Right renal pelvis (tissue), 4 donors: ENCODE measurements at places on chromosomes 6 and 20. TPM values are rescaled to one million over a fixed set of nuclear protein-coding genes. Genes with fewer than 3 reads are reported as not detected.

DNA sequence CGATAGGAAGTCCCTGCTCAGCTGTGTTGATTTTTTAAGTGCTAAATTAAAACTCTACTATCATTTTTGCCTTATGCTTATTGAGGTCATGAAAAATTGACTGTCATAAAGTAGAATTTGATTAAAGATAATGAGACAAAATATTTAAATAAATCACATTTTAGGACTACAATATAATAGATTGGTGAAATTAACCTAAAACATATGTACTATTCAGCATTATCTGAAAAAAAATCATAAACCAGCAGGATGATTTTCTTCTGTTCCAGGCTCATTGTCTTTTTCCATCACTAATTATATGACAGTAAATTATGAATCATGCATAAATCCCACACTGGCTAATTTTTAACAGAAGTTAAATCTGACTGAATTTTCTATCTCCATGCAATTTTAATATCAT lies 373.6 kb upstream of the NRSN1 start:
- no peak for DNase-seq

The SLC22A7 gene
- 0.77 TPM for polyA plus RNA-seq

GRCh38 chr6:106520711-106521401 lies 108.4 kb downstream of the RTN4IP1 start:
- no peak for DNase-seq

The PRICKLE4 gene
- polyA plus RNA-seq: 3.5 TPM

GRCh38 chr6:131651782-131652181 lies 14.7 kb downstream of the ENPP3 start:
- DNase-seq: no peak

GRCh38 chr6:113645576-113645970 lies 211.6 kb upstream of the MARCKS start:
- no peak for DNase-seq

The FAM83B gene
- polyA plus RNA-seq: 10.2 TPM

DNA sequence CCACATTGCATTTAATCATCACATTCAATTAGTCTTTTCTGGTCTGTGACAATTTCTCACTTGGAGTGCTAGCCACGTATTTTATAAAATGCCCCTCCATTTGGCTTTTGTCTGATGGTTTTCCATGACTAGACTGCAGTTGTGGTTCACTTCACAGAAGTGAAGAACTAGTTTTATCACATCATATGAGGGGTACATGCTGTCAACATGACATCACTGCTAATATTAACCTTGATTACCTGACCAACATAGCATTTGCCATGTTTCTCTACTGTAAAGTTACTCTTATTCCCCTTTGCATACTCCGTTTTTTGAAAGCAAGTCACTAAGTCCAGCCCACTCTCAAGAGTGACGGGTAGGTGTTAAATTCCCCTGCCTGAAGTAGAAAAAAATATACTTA lies 48.0 kb upstream of the COL10A1 start:
- no peak for DNase-seq

- no peak for DNase-seq
These were observed 286.6 kb downstream of the TENT5A start for GRCh38 chr6:81465859-81466258.

DNA sequence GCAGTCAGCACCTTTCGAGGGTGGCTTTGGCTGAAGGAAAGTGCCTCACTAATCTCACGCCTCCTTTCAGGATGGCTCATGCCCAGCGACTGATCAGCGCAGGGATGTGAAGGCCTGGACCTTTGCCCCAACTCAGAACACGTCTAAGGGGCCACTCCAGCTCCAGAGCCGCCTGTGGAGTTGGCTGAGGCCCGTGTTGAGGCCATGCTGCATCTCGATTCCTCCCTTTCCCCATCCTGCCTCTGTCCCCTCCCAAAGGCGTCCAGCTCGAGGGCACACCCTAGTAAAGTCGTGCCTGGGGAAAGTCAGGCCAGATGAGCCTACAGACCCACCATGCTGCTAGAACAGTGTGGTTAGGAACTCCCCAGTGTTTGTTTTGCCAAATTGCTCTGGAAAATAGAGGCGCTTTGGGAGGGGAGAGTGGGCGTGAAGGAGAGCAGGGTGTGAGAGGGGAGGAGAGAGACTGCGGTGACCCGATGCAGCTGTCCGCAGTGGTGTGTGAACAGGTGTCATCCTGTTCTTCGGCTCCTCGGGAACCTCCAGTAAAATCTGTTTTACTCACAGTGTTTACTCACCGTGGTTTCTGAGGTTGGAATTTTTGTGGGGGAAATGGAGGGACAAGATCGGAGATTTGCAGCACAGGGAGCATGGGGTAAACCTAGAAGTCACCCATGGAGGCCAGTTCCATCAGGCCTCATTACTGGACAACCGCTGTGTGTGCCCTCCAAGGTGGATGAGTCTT lies 85.0 kb upstream of the PMEPA1 start:
- no peak for DNase-seq

GRCh38 chr6:104604685-104605084 lies 255.0 kb downstream of the HACE1 start:
- no peak for DNase-seq

DNA sequence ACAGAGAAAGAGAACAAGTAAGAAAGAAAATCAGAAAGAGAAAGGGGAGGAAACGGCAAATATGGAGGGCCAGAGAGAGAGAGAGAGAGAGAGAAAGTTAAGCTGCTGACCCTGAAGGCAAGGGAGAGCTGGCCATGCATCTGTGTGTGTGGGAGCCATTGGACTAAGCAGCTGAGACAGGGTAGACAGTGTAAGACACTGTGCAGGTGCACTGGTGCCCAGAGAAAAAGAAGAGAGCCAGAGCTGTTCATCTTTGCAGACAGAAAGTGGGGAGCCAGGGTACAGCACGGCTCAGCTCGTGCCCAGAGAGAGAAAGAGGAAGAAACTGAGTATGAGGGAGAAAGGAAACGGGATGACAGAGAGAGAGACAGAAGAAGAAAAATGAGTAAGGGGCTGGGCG lies 24.2 kb upstream of the ZNF318 start:
- DNase-seq: no peak

The MAS1 gene
- polyA plus RNA-seq: not detected

- no peak for DNase-seq
These were observed 46.9 kb downstream of the OSTM1 start for GRCh38 chr6:108027594-108027993.

The CLDN20 gene
- polyA plus RNA-seq: 0.55 TPM

The CNKSR3 gene
- 64.0 TPM for polyA plus RNA-seq

- DNase-seq: no peak
These were observed 35.1 kb upstream of the BTN3A2 start for GRCh38 chr6:26329763-26330511.

- no peak for DNase-seq
These were observed 248.1 kb upstream of the FOXQ1 start for GRCh38 chr6:1063671-1064355.

The SPTLC3 gene
- polyA plus RNA-seq: 21.9 TPM

DNA sequence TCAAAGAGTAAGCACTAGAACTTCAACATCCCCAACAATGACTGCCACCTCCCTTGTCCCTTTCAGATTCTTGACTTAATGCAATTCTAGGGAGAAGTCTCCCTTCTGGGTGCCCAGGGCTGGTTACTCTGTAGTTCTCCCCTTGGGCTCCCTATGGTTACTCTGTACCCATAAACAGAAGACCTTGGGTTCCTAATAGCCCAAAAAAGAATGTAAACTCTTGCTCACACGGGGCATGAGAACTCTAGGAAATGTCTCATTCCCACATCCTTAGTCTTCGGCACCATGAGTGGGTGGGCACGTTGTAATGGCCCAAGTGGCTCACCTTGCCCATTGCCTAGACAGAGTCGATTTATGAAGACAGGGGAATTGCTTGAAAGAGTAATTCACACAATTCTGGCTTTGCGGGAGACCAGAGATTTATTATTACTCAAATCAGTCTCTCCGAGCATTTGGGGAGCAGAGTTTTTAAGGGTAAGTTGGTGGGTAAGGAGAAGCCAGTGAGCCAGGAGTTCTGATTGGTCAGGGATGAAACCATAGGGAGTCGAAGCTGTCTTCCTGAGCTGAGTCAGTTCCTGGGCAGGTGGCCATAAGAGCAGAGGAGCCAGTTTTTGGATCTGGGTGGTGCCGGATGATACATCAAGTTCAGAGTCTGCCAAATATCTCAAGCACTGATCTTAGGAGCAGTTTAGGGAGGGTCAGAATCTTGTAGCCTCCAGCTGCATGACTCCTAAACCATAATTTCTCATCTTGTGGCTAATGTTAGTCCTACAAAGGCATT lies 61.2 kb upstream of the SIRPG start:
- DNase-seq: no peak

The PRDM13 gene
- polyA plus RNA-seq: not detected

DNA sequence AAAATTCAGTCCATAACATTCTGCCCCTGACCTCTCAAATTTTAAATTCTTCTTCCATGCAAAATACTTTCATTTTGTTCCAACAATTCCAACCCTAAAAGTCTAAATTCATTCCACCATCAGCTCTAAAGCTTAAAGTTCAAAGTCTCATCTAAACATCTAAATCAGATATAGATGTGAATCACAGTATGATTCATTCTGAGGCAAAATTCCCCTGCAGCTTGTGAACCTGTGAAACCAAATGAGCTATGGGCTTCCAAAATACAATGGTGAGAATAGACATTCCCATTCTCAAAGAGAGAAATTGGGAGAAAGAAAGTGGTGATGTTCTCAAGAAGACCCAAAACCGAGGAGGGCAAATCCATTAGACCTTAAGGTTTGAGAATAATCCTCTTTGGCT lies 309.8 kb downstream of the HIVEP2 start:
- no peak for DNase-seq

The RARS2 gene
- 62.3 TPM for polyA plus RNA-seq

DNA sequence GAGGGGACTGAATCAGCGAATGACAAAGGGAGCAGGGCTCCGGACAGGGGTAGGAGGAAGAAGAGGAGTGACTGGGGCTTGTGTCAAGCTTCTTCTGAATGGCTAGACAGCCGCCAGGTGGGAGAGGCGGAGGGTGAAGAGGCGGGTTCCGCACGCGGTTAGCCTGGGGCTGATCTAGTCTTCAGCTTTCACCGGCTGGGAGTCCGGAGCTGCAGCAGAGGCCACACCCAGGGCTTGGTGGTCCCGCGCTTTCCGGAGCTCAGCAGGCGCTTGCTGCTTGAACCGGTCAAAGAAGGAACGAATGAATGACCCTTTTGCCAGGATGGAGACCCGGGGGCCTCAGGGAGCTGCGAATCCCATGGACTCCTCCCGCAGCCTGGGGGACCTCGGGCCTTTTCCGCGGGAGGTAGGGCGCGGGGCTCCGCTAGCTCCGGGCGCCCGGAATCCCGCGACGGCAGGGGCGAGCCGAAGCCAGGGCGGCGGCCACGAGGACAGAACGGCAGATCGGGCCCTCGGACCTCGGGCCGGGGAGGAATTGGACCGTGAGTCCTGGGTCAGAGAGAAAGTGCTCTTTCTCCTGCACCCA lies at the start of gene C6orf141:
C6orf141 (plus strand) TSS at position 177 of the 586 bp plus-strand sequence; CDS start at position 302, 125 bp downstream.
- DNase-seq: peak; percentile 21

DNA sequence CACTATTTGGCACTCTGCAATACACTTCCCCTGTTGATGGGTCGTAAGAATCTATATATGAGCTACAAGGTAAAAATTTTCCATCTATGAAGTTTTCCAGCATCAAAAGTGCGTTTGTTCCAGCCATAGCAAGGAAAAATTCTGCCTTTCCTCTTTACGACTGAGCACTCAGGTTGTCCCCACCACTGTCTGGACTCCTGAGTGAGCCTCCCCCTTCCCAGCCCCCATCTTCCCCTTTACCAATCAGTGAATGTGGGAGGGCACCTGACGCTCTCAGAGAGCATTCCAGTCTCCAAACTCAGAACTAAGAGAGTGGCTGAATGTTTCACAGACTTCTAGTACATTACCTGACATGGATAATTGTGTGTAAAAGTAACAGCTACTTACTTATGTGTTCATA lies at the start of gene ALDH8A1:
ALDH8A1 (minus strand) TSS at position 175 of the 400 bp plus-strand sequence; CDS start at position 127, 48 bp downstream.
- DNase-seq: peak; percentile 12

The SIRPB2 gene
- 0.34 TPM for polyA plus RNA-seq

- no peak for DNase-seq
These were observed 25.8 kb upstream of the CCN6 start for GRCh38 chr6:112027942-112028674.

The BTNL2 gene
- 1.3 TPM for polyA plus RNA-seq

GRCh38 chr6:91358986-91359385 lies 772.1 kb upstream of the MAP3K7 start:
- DNase-seq: no peak

The GLP1R gene
- 0.92 TPM for polyA plus RNA-seq

DNA sequence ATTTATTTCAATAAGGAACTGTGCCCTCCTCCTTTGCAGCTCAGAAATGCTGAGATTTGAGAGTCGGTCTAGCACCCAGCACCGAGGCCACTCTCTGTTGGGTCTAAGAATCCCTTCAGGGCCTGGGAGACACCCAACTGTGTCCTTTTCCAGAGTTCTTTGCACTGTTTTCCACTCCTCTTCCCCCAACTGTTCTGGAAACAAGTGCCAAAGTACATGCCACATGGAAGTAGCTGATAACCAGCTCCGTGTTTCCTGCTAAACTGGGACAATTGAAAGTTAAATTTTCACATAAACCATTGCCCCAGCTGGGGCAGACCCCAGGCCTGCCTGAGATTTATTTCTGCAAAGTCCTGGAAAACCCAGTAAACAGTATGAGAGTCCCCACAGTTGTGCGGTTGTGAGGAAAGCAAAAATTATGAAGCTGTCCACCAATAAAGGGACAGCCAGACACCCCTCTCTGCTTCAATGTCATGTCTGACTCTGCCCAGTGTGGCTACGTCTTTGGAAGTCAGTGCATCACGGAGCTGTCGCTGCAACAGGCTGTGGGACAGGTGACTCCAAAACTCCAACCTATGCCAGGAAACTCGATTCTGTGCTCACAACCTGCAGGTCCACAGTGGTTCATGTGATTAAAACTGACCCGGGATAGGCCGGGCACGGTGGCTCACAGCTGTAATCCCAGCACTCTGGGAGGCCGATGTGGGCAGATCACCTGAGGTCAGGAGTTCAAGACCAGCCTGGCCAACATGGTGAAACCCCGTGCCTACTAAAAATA lies 178.0 kb upstream of the AFDN start:
- no peak for DNase-seq

DNA sequence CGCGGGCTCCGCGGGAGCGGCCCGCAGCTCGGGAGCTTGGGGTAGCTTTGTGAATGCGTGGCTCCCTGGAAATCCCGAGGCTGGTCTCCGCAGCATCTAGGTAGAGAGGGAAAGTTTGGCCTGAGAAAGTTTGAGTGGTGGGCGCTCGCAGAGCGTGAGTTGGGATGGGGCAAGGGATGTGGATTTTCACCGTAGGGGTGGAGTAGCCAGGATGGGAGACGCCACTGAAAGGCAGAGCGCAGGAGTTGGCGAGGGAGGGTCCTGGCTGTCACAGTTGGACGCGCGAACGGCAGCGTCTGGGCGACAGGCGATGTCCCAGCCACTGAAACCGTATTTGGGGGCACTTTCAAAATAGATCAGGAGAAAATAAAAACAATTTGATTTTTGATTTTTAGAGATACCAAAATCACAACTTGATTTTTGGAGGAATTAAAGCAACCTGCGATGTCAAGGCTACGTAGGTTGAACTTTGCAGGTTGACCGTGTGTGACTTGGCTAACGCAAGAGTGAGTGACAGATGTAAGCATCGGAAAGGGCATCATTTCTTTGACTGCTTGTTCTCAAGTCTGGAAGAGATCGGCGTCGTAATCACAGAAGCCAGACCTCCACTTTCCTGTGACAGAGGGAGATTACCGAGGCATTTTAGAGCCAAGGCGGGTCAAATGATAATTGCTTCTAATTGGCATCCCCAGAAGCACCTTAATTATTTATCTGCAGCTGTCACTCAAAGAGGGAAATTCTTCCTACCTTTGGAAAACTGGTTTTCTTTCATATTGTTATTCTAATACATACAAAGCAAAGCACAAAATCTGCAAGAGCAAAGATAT lies 646 bp downstream of the HEY2 start:
- DNase-seq: no peak

The TCF21 gene
- 170 TPM for polyA plus RNA-seq

The OPRL1 gene
- 1.2 TPM for polyA plus RNA-seq

The C6orf15 gene
- not detected for polyA plus RNA-seq

GRCh38 chr6:142013875-142014495 lies 118.7 kb upstream of the GJE1 start:
- no peak for DNase-seq

The HLA-DMB gene
- polyA plus RNA-seq: 73.0 TPM

The RIPOR3 gene
- polyA plus RNA-seq: 7.1 TPM
